Activated CD4-positive, alpha-beta memory T cell treated with anti-CD3 and anti-CD28 coated beads for 36 hours (primary cell): ENCODE measurements at places on chromosomes 11 and 22. TPM values are rescaled to one million over a fixed set of nuclear protein-coding genes. Genes with fewer than 3 reads are reported as not detected.

- no peak for DNase-seq
- no peaks in the 10 kb centered on the region for H3K4me1 ChIP-seq
- H3K36me3 ChIP-seq: no peaks in the 10 kb centered on the region
- H3K4me3 ChIP-seq: no peak overlapping the region
- H3K27me3 ChIP-seq: peaks cover 3% of the 10 kb centered on the region
Measured at GRCh38 chr11:15146271-15147003, 31.7 kb downstream of the INSC start.

DNA sequence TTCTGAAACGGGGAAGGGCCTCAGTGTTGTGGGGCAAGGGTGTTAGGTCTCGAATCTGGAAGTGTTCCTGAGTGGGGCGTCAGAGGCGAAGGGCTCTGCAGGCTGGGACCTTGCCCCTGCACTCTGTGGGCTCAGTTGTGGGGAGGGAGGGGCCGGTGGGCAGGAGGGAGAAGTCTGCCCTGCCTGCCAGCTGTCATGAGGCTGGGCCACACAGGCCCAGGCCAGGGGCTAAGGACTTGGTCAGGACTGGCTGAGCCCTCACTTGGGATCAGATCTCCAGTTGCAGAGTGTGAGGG lies at the start of gene CRACR2B:
Gene CRACR2B (plus strand): TSS at position 23 of the 296 bp plus-strand sequence. CDS start 689 bp downstream, outside the sequence.
- DNase-seq: no peak
- peaks cover 26% of the 10 kb centered on the region for H3K4me1 ChIP-seq
- peaks cover 15% of the 10 kb centered on the region for H3K36me3 ChIP-seq
- peaks cover 35% of the 10 kb centered on the region for H3K27me3 ChIP-seq
- no peak within 1 kb of the TSS for H3K27ac ChIP-seq

GRCh38 chr22:24427500-24428164 lies at the start of gene ADORA2A:
TSS of gene ADORA2A (plus strand) at chr22:24427599. CDS start at chr22:24433405, 5,806 bp downstream.
- peak within 1 kb of the TSS; percentile 94 for H3K27ac ChIP-seq
- H3K36me3 ChIP-seq: peaks cover 3% of the 10 kb centered on the region
- H3K4me1 ChIP-seq: peaks cover 61% of the 10 kb centered on the region
- peak within 1 kb of the TSS; percentile 81 for H3K4me3 ChIP-seq

GRCh38 chr11:31824879-31825837 lies 14.0 kb upstream of the PAX6 start:
- H3K36me3 ChIP-seq: peaks cover 5% of the 10 kb centered on the region
- peaks cover 77% of the 10 kb centered on the region for H3K27me3 ChIP-seq
- no peak overlapping the region for H3K27ac ChIP-seq
- H3K4me3 ChIP-seq: no peak overlapping the region

- H3K36me3 ChIP-seq: peaks cover 4% of the 10 kb centered on the region
- H3K4me1 ChIP-seq: peaks cover 16% of the 10 kb centered on the region
- no peaks in the 10 kb centered on the region for H3K27me3 ChIP-seq
Measured at GRCh38 chr22:47107431-47107830, 345.0 kb downstream of the TBC1D22A start.

GRCh38 chr22:42920101-42920820 lies 63.2 kb upstream of the ARFGAP3 start:
- DNase-seq: no peak
- H3K36me3 ChIP-seq: no peaks in the 10 kb centered on the region
- peaks cover 24% of the 10 kb centered on the region for H3K4me1 ChIP-seq
- no peaks in the 10 kb centered on the region for H3K27me3 ChIP-seq

- H3K27ac ChIP-seq: no peak overlapping the region
- peaks cover 16% of the 10 kb centered on the region for H3K27me3 ChIP-seq
- no peak for DNase-seq
- H3K36me3 ChIP-seq: no peaks in the 10 kb centered on the region
- H3K4me3 ChIP-seq: no peak overlapping the region
- H3K4me1 ChIP-seq: no peaks in the 10 kb centered on the region
Measured at GRCh38 chr11:120690406-120690805, 178.9 kb downstream of the GRIK4 start.

DNA sequence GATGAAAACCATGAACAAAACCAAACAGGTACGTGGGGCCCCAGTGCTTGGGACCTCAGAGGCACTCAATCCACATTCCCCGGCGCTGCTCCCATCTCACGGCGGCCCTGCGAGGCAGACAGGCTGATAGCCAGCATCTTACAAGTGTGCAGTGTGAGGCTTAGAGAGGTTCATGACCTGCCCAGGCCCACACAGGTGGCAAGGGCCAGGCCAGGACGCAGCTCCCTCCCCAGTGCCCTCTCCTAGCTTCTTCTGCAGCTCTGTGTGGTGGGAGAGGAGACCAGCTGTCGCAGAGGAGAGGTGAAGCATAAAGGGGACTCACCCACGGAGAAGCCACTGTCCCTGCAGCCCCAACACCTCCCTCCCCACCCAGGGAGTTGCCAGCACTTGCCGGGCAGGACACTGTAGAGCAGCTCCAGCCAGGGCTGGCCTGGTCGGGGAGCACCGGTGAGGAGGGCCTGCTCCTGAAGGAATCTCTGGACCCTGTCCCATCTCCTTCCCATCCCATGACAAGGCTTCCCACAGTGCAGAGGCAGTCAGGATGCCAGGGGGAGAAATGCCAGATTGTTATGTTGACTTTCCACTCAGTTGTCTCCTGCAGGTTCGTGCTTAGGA lies 92.4 kb upstream of the TMEM45B start:
- no peak for DNase-seq
- H3K27ac ChIP-seq: no peak overlapping the region
- H3K36me3 ChIP-seq: no peaks in the 10 kb centered on the region
- H3K4me3 ChIP-seq: no peak overlapping the region
- H3K4me1 ChIP-seq: peaks cover 11% of the 10 kb centered on the region
- no peaks in the 10 kb centered on the region for H3K27me3 ChIP-seq

GRCh38 chr11:85589373-85589772 lies 37.8 kb downstream of the DLG2 start:
- no peak overlapping the region for H3K27ac ChIP-seq
- no peak overlapping the region for H3K4me3 ChIP-seq
- H3K4me1 ChIP-seq: no peaks in the 10 kb centered on the region
- DNase-seq: no peak
- peaks cover 12% of the 10 kb centered on the region for H3K27me3 ChIP-seq
- H3K36me3 ChIP-seq: peaks cover 2% of the 10 kb centered on the region

GRCh38 chr11:44936951-44937543 lies 13.6 kb downstream of the TP53I11 start:
- H3K27me3 ChIP-seq: no peaks in the 10 kb centered on the region
- no peaks in the 10 kb centered on the region for H3K4me1 ChIP-seq

Gene GLYAT
- total RNA-seq: not detected

Gene THAP12
- total RNA-seq: 49.2 TPM

Gene CFAP300
- total RNA-seq: not detected

Gene NXPE4
- not detected for total RNA-seq

Gene SCN4B
- total RNA-seq: 0.22 TPM

Gene SLC22A25
- total RNA-seq: not detected

Gene KDELR3
- 0.97 TPM for total RNA-seq

Gene OR51E2
- total RNA-seq: not detected
